Foreskin melanocyte (primary cell): ENCODE measurements at places on chromosomes 11 and 22.

DNA sequence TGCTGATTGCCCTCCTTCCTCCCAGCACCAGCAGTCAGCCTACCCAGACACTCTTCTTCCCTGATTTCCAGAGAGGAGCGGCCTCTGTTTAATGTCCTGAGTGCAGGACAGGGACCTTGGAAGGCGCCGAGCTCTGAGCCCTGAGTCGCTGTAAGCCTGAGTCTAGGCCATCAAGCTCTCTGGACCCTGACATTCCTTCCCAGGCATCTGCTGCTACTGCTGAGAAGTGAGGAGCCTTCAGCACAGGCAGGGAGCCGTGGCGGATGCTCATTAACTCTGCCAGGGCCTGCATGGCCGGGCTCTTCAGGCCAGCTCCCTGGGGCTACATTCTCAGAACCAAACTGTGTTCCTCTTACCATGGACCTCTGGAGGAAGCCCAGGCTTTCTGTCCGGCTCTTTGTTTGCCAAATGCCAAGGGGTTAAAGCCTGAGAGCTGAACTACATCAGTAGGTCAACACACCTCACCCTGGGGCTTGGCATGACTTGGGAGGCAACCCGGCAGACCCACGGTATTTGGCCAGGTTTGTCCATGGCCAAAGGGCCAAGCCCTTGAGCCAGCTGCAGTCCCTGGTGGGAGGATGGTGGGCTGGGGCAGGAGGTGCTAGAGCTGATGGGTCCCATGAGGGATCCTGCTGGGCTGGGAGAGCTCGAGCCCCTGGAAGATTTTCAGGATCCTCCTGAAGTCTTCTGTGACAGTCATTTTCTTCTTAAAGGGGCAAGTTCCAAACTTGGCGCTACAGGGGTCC lies 721.4 kb downstream of the BRD1 start:
- DNase-seq, result no peak

DNA sequence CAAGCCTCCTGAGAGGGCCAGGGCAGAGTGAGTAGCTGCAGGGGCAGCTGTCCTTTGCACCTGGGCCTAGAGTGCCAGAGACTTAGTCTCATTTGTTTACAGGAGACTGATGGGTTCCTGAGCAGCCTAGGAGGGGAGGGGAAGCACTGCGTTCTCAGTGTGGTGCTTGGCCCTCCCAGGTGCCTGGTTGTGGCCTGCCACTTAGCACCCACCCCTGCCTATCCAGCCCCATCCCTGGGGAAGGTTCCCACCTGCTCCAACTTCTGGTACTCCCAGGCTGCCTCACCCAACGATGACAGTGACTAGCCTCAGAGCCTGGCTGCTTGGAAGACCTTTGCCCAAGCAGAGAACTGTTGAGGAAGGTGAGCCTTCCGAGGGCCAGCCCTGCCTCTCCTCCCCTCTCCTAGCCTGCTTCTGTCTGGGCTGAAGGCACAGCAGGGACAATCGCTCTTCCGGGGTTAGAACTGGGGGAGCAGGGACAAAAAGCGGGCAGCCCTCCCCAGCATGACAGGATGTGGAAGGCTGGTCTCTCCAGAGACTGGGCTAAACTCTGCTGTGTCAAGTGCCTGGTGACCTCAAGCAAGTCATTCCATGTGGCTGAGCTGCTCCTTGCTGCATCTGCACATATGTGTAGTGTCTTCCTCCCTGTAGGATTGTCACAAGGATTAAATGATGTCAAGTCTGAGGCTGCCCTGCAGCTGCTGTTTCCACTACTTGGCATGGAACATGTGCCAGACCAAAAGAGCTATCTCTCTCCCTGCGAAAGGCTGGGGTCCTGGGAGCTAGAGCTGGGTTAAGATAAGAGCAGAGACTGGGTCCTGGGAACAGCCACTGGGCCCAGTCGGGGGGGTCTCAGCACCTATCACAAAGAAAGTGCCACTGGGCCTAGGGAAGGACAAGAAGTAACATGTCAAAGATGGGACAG lies 9.9 kb downstream of the KCNQ1OT1 start:
- no peak for DNase-seq

DNA sequence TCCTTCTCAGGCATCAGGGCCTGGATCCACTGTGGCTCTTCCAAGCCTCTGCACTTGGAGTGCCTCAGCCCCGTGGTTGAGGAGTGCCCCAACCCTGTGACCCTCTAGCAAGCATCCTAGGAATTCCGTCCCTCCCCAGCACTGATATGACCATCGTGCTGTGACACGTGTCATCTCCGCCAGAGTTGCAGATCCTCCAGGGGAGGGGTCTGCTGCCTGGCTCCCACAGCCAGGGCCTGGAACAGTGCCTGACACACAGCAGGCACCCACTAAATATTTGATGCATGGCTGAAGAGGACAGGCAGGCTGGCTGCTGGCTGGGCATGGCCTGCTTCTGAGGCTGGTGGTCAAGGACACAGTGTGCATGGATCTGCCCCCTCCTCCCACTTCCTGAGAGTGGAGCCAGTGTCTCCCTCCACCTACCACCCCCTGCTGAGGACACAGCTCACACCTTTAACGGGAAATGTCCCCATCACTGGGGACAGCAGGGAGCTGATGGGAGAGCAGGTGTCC lies 1.7 kb upstream of the CD81 start:
- DNase-seq, result no peak

DNA sequence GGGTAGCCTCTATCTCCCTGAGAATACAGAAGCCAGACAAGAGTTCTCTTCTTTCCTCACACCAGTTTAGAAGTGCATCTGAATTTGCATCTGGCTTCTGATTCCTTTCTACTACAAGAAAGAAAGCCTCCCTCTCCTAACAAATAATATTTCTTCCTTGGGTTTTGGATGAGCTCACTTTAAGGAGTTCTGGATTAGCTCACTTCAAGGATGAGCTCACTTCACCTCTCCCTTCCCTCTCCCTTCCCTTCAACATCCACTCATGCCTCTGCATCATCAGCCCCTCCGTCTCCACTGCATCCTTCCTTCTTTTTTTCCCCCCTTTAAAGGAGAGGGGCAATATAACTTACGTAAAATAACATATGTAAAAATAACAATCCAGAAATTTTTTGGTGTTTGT lies 1.6 kb upstream of the MTNR1B start:
- no peak for DNase-seq

GRCh38 chr11:116172851-116173250 lies 599.9 kb downstream of the BUD13 start:
- no peak for DNase-seq

- DNase-seq, result no peak
Measured at GRCh38 chr11:98423933-98424332, 596.8 kb upstream of the CNTN5 start.

- DNase-seq, result peak; percentile 87
Measured at GRCh38 chr11:12417691-12418611, 40.6 kb downstream of the PARVA start.

- DNase-seq, result no peak
Measured at GRCh38 chr11:116773203-116774097, 663 bp upstream of the BUD13 start.

DNA sequence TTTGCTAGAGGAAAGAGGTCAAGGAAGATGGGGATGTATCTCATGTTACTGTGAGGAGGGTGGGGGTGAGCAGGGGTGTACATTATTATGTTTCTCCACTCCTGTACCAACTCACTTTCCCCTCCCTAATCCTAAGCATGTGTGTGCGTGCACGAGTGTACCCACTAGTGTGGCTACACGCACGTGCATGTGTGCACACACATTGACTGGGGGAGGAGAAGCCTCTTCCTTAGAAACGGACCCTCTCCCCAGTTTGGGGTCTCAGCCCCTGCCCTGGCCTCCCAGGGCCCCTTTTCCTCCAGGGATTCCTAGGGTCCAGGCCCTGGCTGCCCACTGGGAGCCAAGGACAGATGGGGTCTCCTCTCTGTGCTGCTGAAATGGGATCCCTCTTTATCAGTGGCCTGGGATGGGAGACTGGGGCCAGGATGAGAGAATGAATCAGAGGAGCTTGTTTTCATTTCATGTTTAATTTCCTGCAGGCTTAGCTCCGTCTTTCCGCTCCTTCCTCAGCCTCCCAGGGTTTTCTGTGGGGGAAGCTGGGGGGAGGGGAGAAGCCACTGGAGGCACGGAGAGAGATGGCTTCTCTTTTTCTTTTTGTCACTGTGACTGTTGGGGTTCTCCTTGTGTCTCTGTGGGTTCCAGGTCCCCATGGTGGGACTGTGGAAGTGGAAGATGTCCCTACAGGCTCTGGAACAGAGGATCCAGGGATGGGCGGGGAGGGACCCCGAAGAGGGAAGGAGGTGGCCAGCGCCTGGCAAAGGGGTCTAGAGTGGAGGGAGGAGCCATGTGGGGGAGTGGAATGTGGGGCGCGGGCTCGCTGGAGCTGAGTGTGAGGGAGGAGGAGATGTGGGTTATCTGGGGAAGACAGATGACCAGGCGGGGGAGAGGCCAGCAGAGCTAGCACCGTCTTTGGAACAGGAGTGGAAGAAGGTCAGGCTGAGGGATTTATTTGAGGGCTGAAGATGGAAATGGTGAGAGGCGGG lies 40.3 kb downstream of the ALX4 start:
- DNase-seq, result no peak

- no peak for DNase-seq
Measured at GRCh38 chr11:12019866-12020416, 11.5 kb upstream of the DKK3 start.

GRCh38 chr11:95507794-95508193 lies 276.8 kb upstream of the SESN3 start:
- no peak for DNase-seq

- no peak for DNase-seq
Measured at GRCh38 chr11:70463478-70464255, 65.3 kb downstream of the CTTN start.

- no peak for DNase-seq
Measured at GRCh38 chr11:17457396-17458173, 19.1 kb downstream of the ABCC8 start.

DNA sequence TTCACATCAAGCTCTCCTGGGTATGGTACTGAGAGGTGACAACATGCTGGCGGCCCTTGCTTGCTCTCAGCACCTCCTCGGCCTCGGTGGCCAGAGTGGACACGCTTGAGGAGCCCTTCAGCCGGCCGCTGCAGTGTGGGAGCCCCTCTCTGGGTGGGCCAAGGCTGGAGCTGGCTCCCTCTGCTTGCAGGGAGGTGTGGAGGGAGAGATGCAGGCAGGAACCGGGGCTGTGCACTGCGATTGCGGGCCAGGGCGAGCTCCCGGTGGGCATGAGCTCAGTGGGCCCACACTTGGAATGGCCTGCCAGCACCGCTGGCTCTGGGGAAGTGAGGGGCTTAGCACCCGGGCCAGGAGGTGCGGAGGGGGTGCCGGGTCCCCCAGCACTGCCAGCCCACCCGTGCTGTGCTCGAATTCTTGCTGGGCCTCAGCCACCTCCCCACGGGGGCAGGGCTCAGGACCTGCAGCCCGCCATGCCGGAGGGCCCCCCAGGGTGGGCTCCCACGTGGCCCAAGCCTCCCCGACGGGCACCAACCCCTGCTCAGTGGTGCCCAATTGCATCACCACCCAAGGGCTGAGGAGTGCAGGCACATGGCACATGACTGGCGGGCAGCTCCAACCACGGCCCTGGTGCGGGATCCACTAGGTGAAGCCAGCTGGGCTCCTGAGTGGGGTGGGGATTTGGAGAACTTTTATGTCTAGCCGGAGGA lies 106.2 kb downstream of the RAB38 start:
- DNase-seq, result no peak

DNA sequence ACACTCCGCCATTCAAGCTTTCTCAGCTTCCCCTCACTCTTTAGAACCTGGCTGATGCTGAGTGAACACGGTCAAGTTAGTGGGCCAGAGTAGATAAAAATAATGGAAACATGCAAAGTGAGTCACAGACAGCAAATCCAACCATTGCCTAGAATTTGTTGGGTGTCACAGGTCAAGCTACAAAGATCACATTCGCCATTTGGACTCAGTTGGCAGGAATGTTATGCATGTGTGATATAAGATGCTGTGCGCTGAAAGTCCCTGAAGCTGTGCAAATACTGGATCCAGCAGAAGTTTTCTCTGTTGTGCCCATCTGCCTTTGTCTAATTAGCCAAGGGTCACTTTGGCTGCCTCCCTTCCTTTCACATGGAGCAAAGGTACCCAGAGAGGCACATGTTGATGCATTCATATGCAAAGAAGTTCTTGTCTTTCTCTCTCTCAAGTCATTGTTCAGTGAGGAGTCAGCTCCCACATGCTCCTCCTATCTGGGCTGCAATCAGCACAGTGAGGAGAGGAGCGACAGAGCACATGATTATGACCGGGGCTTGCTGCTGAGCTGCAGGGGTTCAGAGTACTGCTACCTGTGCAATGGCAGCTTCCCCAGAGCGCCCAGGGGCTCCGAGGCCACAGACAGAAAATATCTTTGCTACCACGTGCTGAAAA lies 39.7 kb downstream of the FLI1 start:
- no peak for DNase-seq

DNA sequence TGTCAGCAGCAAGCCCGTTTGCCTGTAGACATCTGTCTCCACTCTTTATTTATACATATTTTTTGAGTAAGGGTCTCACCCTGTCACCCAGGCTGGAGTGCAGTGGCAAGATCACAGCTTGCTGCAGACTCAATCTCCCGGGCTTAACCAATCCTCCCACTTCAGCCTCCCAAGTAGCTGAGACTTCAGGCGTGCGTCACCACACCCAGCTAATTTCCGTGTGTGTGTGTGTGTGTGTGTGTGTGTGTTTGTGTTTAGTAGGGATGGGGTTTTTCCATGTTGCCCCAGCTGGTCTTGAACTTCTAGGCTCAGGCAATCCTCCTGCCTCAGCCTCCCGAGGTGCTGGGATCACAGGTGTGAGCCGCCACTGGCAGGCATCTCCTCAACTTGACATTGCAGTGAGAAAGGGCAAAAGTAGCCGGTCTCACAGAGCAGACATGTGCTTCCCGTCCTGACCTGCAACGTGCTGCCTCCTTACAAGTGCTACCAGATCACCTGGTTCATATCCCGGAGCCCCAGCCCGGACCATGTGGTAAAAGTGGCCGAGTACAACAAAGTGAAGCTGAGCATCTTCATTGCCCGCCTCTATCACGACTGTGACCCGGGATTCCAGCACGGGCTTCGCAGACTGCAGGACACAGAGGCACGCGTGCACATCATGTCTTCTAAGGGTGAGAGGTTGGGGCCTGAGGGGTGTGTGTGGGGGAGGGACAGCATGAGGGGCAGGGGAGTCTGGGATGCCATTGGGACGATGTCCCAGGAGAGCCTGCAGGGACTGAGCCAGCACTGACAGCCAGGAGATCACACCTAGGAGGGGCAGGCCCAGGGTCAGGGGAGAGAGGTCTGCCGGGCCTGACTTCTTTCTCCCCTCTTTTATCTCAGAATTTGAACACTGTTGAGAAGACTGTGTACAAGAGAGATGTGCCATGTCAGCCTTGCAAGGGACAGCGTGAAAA lies 5.6 kb upstream of the APOBEC3H start:
- DNase-seq, result no peak

GRCh38 chr11:70476669-70477068 lies 78.3 kb downstream of the CTTN start:
- DNase-seq, result no peak

GRCh38 chr22:50691521-50691920 lies 18.9 kb downstream of the SHANK3 start:
- DNase-seq, result peak; percentile 32

DNA sequence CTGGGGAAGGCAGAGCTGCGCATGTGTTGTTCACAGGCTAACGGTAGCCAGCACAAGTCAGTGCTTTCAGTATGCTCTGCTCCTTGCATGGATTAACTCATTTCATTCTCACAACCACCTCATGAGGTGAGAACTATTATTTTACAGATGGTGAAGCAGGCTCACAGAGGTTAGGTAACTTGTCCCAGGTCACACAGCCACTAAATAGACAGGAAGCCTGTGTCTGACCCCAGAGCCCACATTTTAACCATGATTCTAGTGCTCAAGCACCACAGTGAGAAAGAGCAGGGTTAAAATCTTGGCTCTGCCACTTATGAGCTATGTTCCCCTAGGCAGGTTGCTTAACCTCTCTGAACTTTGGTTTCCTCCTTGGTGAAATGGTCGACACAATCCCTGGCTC lies 6.2 kb upstream of the SNX15 start:
- no peak for DNase-seq

- DNase-seq, result no peak
Measured at GRCh38 chr11:34775417-34775888, 140.7 kb downstream of the APIP start.
